Activated T-helper 17 cell treated with anti-CD3 and anti-CD28 coated beads, Interleukin-2, amount 50 U/mL, for 72 hours (primary cell): ENCODE measurements at places on chromosomes 13 and 19.

DNA sequence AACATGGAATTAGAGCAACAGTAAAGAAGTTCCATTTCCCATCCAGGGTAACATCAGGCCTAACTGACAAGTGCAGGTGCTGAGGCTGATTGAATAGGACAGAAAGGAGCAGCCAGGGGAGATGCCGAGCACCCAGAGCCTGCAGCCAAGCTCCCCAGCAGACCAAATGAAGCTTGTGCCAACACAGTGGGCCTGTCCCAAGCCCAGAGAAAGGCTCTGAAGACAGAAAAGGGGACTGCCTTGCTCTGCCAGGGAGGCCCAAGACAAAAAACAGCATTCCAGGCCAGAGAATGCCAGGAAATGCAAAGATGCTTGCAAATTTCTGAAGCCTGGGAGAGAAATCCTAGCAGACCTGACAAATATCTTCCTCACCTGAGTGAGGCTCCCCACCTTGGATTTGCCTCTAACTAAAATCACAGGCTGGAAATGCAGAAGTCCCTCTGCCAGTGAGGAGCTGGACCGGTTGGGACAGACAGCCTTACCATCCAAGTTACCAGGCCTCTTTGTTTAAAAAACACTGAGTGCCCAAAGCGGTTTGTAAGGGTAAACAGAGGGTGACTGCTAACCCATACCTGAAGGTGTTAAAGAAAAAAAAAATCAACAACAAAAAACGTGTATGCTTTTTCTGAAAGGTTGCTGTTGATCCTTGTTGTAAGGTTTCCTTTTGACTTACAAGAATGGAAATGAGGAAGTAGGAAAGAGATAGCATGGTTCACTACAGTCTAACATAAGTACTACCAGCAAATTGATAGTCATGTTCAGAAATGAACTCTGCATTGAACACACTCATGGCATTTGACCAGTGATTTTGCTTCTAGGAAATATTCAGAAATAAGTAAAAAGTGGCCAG, 11.8 kb upstream of the HMGB1 start:
- ATAC-seq, result no peak

DNA sequence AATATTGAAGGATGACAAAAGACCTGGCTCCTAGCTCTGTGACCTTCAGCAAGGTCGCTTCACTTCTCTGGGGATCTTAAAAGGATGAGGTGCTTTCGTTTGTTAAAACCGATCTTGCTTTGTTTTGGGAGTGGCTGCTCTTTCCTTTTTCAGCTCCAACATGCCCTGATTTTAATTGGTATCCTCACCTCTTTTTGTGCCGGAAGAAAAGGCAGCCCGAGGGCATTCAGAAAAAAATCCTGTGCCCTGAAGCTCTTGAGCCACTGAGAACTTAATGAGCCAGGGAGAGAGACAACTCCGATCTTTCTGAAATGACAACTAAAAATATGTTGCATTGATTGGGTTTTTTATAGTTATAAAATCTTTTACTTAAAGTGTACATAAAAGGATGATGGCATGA, 19.4 kb downstream of the CLDN10 start:
- no peak for ATAC-seq

GRCh38 chr13:47027780-47028437, 131.1 kb upstream of the HTR2A start:
- ATAC-seq, result no peak

DNA sequence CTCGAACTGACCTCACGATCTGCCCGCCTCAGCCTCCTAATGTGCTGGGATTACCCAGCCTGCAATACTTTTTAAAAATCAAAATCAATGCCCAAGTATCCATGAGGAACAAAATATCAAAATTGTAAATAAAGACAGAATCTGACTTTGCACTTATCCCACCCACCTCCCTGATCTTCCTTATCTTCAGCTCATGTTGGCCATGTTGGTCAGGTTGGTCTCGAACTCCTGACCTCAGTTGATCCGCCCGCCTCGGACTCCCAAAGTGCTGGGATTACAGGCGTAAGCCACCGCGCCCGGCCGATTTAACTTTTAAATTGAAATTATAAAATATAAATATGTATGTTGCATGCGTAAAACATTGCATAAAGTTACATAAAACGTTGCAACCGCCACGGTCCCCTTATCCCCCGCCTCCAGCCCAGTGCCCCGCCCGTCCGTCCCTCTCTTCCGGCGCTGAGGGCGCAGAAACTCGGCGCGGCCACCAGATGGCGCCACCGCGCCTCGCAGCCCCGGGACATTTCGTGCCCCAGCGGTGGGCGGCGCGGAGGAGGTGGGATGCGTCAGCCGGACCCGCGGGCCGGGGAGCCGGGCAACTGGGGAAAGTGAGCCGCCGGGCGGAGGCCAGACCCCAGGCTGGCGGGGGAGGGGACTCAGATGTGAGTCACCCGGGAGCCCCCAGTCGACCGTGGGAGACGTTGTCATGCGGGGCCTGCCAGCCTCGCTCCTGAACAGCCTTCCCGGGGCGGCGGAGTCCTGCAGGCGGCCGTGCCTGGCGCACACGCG, 1.5 kb upstream of the GADD45B start:
- peak; percentile 40 for ATAC-seq
